ENCODE measurements at places on chromosomes 13 and 19.

DNA sequence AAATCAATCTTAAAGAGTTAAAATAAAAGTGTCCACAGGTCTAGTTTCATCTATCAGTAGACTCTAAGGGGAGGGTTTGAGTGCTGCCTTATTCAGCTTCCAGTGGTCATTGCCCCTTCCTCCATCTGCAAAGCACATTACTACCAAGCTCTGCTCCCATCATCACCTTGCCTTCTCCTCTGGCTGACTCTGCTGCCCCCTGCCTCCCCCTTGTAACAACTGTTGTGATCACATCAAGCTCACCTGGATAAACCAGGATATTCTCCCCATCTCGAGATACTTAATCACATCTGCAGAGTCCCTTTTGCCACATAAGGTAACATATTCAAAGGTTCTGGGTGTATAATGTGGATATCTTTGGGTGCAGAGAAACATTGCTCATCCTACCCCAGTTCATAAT lies 43.3 kb upstream of the GPC6 start:
- DNase-seq = no peak

DNA sequence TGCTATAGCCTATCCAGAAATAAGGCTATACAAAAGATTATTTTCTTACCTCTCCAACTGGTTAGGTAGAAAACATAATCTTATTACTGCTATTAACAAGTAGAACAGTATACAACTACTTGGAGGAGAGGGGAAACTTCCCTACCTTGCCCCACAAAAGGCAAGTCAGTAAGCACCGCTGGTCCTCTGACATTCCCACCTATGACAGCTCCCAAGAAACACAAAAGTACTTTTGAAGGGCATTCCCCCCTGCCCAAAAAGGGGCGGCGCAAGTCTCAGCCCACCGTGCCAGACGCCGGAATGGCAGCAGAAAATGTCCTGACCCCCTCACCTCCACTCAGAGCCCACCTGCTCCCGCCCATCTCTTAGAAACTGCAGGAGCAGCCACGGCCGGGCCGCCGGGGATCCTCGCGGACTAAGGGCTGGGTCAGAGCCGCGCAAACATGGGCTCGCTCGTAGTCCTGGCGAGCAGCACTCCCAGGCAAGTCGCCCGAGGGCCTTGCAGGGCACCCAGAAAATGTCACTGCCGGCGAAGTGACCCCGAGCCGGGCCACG lies 437 bp downstream of the SUCLA2 start:
- DNase-seq = no peak

GRCh38 chr19:55525289-55526101 lies 11.4 kb downstream of the SBK2 start:
- no peak for DNase-seq

DNA sequence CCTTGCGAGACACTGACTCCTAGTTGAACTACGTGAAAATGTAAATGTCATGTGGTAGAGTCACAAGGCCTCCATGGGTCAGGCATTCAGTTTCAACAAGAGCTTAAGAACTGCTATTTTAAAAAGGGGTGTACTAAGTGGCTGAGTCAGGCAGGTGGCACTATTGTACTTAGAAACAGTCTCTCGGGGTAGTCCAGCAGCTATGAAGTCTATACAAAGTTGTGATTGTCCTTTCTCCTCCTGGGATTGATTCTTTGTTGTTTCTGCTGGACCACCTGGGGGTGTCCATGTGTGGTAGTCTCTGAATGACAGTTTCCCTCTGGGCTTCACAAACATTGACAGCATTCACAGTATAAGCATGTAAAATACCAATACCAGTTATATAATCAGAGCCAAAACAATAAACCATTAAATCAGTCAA lies 33.0 kb downstream of the UGGT2 start:
- peak; percentile 59 for DNase-seq

- DNase-seq = no peak
Observed at GRCh38 chr19:38788478-38789243, at the start of gene LGALS7B. TSS of gene LGALS7B (plus strand) at chr19:38789200. CDS start at chr19:38789227, 27 bp downstream.
